ENCODE measurements at places on chromosomes 7 and 10.

DNA sequence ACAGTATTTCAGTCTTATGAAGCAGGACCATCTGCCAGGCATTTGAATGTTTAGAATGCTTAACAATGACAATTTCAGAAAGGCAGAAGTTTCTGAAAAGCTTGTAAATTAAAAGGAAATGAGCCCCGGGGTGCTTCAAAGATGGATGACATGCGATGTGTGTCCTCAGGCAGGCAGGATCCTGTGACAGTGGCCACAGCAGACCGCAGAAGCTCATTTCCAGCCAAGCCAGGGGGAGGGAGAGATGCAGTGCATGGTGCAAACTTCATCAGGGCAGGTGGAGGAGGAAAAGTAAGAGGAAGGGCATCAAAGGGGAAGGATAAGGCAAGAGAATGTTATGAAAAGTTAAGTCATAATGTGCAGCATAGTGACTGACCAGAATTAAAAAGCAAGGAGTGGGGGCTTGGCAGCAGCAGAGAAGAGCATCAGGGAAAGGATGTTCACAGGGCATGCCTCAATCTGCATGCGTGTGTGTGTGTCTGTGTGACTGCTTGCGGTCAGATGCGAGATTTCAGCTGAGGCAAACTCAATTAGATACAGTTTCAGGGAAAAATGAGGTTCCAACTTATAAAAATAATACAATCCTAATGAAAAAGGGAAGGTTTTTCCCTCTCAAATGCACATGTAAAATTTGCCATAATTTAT lies 173.7 kb downstream of the COBL start:
- no peak for DNase-seq

- peak; percentile 71 for DNase-seq
Observed at GRCh38 chr7:128459394-128459878, 3.8 kb downstream of the HILPDA start.

- peak; percentile 16 for DNase-seq
Observed at GRCh38 chr7:5424749-5425506, 1.3 kb upstream of the TNRC18 start.

GRCh38 chr10:101536800-101537199 lies 51.3 kb downstream of the POLL start:
- no peak for DNase-seq

Data from activated CD4-positive, alpha-beta T cell treated with anti-CD3 and anti-CD28 coated beads for 48 hours (primary cell).